ENCODE measurements at places on chromosomes 16 and 17. TPM values are rescaled to one million over a fixed set of nuclear protein-coding genes. Genes with fewer than 3 reads are reported as not detected.

Gene KRT32
- polyA plus RNA-seq: not detected

Gene LDAF1
- polyA plus RNA-seq: 35.9 TPM

Gene CFAP97D1
- polyA plus RNA-seq: 0.05 TPM

Gene ETV4
- 5.4 TPM for polyA plus RNA-seq

Gene KRT33A
- polyA plus RNA-seq: not detected

Gene CES4A
- polyA plus RNA-seq: 3.4 TPM

Gene TMIGD1
- polyA plus RNA-seq: not detected

Gene DNAH9
- polyA plus RNA-seq: 0.52 TPM

GRCh38 chr16:70476272-70477020, 22.1 kb downstream of the FCSK start:
- no peak for DNase-seq

- DNase-seq: no peak
Measured at GRCh38 chr17:45155483-45155882, 6.2 kb upstream of the HEXIM2 start.

DNA sequence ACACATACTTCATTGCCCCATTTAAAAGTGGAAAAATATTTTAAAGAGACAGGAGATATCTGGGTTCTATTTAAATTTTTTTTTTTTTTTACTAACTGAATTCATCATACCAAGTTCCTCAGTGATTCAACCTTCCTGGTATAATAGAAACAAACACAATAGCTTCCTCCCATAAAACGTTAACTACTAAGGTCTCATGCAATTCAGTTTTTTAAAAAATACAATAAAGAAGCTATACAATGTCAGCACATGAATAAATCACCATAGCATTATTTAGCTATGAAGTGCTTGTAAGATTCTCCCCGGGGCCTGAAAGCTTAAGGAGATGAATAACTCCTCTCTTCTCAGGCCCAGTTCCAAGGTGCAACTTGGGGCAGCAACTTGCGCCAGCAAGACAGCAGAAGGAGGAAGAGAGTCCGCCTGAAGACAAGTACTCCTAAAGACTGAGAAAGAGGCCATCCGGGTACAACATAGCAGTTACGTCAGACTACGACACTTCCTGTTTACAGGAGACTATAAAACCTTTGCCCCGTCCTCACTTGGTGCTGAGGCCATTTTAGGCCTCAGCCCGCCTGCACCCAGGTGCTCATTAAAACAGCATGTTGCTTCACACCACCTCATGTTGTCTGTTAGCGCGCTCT, 81.5 kb downstream of the MYO1D start:
- DNase-seq: no peak

DNA sequence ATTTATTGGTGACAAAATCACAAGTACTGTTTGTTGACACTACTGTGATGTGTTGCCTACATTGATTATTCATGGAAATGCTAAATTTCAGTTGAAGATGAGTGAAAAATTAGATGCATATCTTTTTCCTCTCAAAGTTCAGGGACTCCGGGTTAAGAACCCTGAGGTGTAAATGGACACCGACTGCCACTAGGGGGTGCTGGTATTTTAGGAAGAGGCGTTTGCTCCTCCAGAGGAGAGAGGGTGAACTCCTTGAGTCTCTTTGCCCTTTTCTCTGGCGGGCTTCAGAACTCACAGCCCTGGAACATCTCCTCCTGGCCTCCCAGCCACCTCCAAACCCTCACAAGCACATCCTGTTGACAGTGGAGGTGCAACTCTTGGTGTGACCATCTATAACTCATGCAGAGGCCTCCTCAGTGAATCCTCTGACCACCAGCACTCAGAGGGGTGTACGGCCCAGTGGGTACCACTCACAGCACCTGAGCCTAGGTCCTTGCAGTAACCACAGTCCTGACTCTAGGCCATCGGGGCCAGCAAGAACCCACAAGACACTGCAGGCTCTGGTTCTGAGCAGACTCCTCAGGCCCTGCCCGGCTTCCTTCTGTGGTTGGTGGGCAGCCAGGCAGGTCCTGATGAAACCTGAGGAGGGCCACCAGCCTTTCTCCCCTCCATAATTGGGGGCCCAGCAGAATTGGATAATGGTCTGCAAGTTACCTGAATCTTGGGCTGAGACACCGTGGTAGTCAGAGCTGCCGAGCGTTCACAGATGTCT, 26.2 kb upstream of the PIK3R5 start:
- DNase-seq: no peak

DNA sequence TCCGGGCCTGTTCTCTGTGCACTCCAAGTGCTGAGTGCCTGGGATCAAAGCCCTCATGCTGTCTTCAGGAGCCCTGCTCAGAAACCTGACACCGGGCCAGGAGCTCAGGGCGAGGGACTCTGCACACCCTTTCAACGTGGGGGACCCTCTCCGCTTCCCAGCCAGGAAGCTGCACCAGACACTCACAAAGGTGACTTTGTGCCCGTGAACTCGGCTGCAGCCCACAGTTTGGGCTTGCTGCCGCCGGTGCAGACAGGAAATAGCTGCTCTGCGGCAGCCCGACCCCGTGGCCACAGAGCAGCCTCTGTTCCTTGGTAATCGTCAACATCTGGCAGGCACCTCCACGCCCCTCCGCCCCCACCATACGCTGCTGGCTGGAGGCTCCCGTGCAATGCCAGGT, 93.4 kb upstream of the METRNL start:
- no peak for DNase-seq

DNA sequence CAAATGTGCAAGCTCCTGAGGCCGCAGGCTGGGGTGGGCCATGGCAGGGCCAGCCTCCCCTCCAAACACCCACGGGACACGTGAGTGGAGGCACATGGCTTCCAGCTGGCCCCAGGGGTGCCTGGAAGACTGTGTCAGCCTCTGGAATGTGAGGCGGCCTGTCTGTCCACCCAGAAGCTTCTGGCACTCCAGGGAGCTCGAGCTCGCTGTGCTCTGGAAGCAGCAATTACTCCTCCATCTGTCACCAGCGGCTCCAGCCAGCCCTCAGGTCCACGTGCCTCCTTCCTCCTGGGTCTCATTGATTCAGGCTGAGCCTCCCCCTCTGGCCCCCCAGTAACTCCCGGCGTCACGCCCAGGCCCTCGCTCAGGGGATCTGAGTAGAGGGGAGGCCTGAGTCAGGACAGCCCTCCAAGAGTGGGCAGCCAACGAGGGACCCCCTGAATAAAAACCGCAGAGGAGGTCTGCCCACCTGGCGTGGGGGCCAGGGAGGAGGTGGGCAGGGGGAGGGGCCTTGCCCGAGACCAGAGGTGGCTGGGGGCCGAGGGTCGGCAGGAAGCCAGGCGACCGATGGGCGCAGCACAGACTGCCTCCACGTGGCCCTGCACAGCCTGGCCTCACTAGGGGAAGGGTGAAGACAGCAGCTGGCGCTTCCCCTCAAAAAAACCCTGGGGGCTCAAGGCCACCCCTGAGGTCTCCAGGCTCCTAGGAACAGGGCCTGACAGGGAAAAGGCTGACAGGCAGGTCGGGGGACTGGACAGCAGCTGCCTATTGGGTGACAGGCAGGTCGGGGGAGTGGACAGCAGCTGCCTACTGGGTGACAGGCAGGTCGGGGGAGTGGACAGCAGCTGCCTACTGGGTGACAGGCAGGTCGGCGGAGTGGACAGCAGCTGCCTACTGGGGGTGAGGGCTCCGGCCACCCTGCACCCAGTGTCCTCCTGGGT, 11.9 kb downstream of the PIEZO1 start:
- DNase-seq: no peak

- DNase-seq: no peak
Measured at GRCh38 chr17:50326831-50327364, 19.0 kb upstream of the XYLT2 start.

DNA sequence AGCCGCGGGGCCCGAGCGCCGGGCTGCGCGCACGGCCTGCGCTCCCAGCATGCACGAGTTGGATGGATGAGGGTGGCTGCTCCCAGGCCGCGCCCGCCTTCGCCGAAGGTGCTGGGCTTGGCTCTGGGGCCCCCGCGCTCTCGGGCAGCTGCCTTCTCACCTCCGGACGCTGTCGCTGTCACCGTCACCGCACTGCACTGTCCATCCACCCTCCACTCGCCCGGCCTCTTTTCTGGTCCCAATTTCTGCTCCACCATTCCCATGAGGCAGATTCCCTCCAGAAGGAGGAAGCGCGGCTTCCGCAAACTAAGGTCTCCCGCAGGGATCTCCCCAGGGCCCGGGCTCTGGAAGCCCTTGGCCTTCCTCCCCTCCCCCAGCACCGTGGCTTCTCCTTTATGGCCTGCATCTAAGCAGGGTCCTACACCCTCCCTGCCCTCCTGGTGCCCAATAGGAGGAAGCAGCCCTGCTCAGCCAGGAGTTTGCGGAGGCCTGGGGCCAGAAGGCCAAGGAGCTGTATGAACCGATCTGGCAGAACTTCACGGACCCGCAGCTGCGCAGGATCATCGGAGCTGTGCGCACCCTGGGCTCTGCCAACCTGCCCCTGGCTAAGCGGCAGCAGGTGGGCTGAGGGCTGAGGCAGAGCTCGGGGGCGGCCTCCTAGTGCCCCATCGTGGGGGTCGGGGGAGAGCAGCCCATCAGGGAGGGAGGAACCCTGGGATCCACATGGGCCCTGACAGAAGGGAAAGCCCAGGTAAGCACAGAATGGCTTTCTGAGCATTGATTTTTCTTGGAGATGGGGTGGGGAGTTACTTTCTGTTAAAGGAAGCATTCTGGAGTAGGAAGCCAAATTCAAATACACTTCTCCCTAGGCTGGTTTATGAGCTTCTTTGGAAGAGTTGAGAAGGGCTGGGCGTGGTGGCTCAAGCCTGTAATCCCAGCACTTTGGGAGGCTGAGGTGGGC, 899 bp downstream of the ACE start:
- no peak for DNase-seq

GRCh38 chr17:69732272-69732918, 317.9 kb downstream of the MAP2K6 start:
- no peak for DNase-seq

DNA sequence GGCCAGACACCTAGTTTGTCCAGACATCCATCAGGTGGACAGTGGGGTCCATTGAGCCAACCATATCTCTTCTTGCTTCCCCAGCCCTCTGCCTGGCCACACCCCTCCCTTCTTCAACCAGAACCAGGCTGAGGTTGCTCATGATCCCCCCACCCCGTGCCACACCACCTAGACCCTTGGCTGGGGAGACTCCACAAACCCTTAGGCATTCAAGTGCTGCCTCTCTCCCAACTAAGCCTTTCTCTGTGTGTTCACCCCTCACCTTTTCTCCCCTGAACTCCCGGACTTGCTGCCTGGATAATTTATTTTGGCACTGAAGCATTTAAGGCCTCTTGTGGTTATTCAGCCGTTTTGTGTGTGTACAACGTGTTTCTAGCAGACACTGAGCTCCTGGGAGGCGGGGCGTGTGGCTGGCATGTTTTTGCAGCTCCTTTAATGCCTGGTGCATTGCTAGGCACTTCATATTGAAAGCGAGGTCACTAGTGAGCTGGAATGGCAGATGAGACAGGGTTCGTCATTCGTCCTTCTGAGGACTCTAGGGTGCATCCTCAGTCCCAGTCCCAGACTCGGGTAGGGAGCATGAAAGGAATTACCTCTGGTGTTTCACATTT, 28.7 kb downstream of the CACNA1G start:
- DNase-seq: no peak

GRCh38 chr16:11581678-11582077, 5.0 kb downstream of the LITAF start:
- no peak for DNase-seq

DNA sequence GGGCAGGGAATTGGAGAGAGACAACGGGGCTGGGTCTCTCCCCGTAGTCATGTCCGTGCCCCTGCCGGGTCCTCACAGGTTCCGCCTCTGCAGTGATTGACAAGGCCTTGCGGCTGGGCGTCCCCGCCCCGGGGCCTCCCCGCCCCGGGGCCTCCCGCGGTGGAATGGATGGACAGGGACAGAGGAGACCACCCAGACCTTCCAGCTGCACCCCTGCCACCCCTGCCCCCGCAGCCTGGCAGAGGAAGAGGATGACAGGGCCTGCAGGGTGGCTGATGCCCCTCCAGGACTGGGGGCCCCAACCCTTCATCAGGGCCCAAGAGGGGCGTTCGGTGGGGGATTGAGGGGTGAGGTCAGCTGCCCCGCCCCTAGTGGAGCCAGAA, 216.4 kb upstream of the CIBAR2 start:
- DNase-seq: no peak

DNA sequence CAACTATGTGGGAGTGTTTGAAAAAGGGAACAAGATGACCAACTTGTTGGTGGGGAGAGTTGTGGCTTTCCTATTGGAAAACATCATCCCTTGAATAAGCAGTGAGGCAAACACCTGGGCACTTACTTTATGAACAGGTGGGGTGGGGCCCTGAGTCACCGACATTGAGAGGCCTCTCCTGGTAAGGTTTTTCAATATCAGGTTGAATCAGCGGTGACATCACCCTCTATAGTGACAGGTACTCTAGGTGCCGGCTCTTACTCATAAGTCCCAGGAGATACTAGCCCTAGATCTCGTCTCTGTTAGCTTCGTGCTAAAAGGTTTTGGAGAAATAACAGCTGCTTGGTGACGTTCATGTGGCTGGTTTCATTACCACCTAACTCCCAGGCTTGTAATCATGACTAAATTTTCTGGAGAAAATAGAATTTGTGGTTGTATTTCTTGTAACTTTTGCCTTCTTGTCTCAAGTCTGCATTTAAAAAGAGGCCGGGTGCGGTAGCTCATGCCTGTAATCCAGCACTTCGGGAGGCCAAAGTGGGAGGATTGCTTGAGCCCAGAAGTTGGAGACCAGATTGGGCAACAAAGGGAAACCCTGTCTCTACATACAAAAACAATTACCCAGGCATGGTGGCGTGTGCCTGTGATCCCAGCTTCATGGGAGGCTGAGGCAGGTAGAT, 19.3 kb downstream of the CDH1 start:
- no peak for DNase-seq

DNA sequence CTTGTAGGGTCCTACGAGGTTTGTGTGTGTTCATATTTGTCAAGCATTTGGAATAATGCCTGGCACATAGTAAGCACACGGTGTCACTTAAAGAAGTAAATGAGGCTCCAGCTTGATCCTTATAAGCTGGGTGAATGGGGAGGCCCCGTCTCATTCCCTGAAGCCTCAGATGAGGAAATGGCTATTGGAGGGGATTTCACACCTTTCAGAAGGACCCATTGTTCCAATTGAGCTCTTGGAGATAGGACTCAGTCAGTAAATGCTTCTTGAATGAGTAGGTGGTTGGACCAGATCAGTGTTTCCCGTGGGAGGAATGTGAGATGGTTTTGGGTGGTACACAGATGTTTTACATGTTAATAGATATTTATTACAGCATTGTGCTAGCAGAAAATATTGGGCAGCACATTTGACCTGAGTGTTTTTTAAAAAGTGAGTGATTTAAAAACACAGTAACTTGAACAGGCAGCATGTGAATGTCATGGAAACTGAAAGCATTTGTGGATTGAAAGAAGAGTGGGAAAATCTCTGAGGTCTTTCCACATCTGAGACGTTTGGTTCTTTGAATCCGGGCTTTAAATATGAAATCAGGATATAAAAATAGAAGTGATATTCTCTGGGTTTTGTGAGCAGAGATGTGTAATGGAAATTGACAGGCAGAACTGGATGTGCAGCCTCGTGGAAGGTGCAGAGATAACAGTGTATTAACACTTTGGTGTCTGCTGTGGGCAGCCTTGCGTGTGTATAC, 36.4 kb upstream of the ARHGAP17 start:
- no peak for DNase-seq

GRCh38 chr16:50473356-50473945, 74.7 kb upstream of the NKD1 start:
- DNase-seq: no peak

GRCh38 chr17:68704871-68705713, 103.9 kb upstream of the FAM20A start:
- DNase-seq: no peak
